Airway epithelial cell (primary cell): ENCODE measurements at places on chromosomes 2 and 18. TPM values are rescaled to one million over a fixed set of nuclear protein-coding genes. Genes with fewer than 3 reads are reported as not detected.

The VPS4B gene
- 57.0 and 62.8 TPM in 2 replicates for total RNA-seq

The RND3 gene
- total RNA-seq: 45.8 and 50.6 TPM in 2 replicates

The RAD51AP2 gene
- 0.05 and 0.14 TPM in 2 replicates for total RNA-seq

The CHRND gene
- not detected in 2 replicates for total RNA-seq

The PRSS56 gene
- not detected in 2 replicates for total RNA-seq

The RBKS gene
- total RNA-seq: 0.78 and 0.98 TPM in 2 replicates

The CFAP65 gene
- total RNA-seq: not detected in 2 replicates

The LINC00305 gene
- total RNA-seq: not detected in 2 replicates

The INPP4A gene
- 9.2 and 13.4 TPM in 2 replicates for total RNA-seq

The ABCG5 gene
- total RNA-seq: not detected in 2 replicates

The PPP1R1C gene
- total RNA-seq: 2.2 and 14.6 TPM in 2 replicates

The TMEM169 gene
- 0.07 and 3.2 TPM in 2 replicates for total RNA-seq

The LIPG gene
- total RNA-seq: 37.8 and 40.8 TPM in 2 replicates

The GREB1L gene
- 1.5 and 1.7 TPM in 2 replicates for total RNA-seq

The LIMS3 gene
- 1.4 TPM in 1 of 2 replicates, not detected in the other for total RNA-seq

The MERTK gene
- total RNA-seq: 2.3 and 2.8 TPM in 2 replicates

The CD207 gene
- not detected in 2 replicates for total RNA-seq

The ZNF513 gene
- 9.1 and 11.0 TPM in 2 replicates for total RNA-seq

The HS1BP3 gene
- total RNA-seq: 22.4 and 22.9 TPM in 2 replicates

The IL36B gene
- total RNA-seq: not detected in 2 replicates

The KCNF1 gene
- total RNA-seq: 0.35 TPM in 1 of 2 replicates, not detected in the other

The CACNB4 gene
- 0.21 and 0.33 TPM in 2 replicates for total RNA-seq

The CFC1 gene
- not detected in 2 replicates for total RNA-seq

The C2orf15 gene
- 1.5 and 1.6 TPM in 2 replicates for total RNA-seq

The PRKAG3 gene
- not detected in 2 replicates for total RNA-seq

The GLB1L gene
- 5.9 and 7.4 TPM in 2 replicates for total RNA-seq

The TRABD2A gene
- total RNA-seq: 0.28 and 1.7 TPM in 2 replicates

The PID1 gene
- total RNA-seq: 1.3 and 2.4 TPM in 2 replicates

The MEIS1 gene
- 14.6 and 21.7 TPM in 2 replicates for total RNA-seq
